ENCODE measurements at places on chromosomes 12 and 14.

- DNase-seq: no peak
Measured at GRCh38 chr12:123165537-123165936, 14.6 kb upstream of the PITPNM2 start.

- DNase-seq: no peak
Measured at GRCh38 chr12:15270591-15270990, 49.4 kb upstream of the RERG start.

- DNase-seq: no peak
Measured at GRCh38 chr12:69886715-69887114, 61.7 kb downstream of the MYRFL start.

GRCh38 chr12:120047072-120047471 is 58.0 kb downstream of the BICDL1 start:
- no peak for DNase-seq

GRCh38 chr14:58626431-58626831 is 11.3 kb upstream of the DACT1 start:
- no peak for DNase-seq
